ENCODE measurements at places on chromosomes 5 and 9.
A peak's percentile ranks its signal among the peaks of the same experiment; 100 is the strongest.

DNA sequence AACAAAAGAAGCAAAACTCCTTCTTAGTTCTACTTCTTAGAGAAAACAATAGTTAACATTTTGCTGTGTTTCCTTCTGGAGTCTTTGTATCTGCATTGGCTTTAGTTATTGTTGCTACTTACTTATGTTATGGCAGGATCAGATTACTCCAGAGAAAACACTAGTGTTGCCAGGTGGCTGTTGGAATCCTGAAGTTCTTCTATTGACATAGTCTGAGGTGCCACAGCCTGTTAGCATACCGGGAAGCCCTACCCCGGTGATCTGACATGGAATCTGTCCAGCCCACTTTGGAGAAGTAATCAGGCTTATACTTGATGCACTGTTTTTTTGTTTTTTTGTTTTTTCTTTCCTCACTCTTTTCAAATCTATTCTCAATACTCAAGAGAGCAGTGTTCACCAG, 68.5 kb upstream of the CEP78 start:
- DNase-seq = no peak

GRCh38 chr9:127537014-127537413, 75.1 kb upstream of the STXBP1 start:
- no peak for DNase-seq

DNA sequence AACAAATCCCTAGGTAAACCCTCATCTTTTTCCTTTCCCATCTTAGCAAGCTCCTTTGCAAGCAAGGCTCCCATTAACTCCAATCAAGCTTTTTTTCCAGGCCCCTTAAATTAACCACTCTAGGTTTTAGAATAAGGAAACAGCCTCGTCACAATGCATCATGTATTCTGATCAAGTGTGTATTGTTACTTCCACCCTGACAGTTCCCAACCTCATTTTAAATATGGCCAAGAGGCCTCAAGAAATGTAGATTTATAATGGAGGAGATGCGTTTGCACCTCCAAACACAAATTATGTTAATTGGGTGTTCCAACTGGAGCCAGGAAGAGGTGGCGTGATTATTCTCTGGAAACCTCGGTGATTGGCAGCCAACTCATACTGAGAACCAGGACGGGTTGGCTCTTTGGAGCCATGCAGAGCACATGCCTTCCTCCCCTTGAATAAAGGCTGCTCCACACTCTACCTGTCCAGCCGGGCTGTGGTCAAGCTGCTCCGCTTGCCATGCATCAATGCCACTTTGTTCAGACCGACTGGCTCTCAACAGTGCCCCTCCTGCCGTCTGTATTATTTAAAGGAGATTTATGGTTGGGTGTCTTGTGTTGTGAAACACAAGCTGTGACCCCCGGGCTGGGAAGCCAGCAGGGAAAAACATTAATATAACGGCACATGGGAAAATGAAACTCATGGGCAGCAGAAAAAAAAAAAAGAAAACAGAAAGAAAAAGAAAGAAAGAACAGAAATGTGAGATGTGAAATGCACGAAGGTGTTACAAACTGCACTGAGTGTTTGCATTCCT, 191.1 kb downstream of the EBF1 start:
- DNase-seq = no peak

DNA sequence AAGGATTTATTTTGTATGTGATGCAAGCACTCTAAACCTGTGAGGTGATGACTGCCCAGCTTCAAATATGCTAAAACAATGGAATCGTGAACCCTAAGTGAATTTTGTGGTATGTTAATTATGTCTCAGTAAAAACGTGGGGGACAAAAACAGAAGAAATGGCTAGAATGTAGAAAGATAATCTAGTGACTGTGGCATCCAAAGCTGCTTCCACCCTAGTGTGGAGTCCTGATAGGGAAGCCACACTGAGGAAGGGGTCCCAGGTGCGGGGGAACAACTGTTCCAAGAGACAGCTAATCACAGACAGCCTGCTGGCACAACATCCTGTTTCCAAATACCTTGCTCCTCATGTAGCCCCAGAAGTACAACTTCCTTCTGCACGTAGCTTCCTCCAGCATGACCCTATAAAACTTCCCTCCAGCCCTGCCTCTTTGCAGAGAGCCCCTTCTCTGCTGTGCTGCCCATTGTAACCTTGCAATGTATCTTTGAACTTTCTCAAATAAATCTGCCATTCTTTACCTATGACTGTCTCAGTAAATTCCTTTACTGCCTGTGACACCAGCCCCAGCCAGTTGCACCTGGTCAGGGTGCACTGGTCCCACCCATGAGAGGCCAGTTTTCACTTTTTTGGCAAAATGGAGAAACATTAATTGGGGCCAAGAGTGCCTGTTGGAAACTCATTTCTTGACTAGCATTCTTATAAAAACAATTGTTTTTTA, 4.9 kb downstream of the GMCL2 start:
- DNase-seq = no peak

DNA sequence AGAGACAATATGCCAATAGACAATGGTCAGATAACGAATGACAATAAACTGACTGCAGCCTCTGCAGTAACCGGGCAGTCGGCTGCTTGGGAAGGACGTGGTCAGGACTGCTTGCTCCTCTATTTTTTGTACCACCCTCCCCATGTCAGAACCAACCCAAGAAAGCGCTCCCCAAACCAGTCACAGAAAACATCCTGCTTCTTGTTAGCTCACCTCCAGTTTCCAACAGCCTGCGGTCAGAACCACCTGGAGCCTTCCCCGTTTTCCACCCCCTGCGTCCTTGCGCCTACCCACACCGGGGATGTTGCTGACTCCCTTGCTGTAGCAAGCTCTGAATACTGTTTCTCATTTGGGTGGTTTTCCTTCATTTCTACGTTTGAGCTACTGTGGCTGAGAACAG, 1.7 kb upstream of the MRNIP start:
- DNase-seq = no peak

DNA sequence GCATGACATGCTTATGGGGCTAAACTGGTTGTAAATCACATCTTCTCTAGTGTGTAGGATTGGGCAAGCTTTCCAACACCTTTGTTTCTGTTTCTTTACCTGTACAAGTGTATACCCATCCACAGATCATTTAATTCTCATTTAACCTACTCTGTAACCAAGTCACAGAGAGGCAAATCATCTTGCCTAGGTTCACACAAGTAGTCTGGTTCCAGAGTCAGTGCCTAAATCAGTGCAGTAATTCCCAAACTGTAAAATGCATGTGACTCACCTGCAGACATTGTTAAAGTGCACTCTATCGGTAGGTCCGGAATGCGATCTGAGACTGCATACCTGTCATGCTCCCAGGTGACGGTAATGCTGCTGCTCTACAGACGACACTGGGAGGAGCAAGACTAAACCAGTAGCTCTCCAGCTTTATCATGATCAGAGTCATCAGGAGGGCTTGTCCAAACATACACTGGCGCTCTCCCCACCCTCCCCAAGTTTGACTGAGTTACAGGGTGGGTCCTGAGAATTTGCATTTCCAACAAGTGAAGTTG, 107.9 kb upstream of the FREM1 start:
- no peak for DNase-seq

DNA sequence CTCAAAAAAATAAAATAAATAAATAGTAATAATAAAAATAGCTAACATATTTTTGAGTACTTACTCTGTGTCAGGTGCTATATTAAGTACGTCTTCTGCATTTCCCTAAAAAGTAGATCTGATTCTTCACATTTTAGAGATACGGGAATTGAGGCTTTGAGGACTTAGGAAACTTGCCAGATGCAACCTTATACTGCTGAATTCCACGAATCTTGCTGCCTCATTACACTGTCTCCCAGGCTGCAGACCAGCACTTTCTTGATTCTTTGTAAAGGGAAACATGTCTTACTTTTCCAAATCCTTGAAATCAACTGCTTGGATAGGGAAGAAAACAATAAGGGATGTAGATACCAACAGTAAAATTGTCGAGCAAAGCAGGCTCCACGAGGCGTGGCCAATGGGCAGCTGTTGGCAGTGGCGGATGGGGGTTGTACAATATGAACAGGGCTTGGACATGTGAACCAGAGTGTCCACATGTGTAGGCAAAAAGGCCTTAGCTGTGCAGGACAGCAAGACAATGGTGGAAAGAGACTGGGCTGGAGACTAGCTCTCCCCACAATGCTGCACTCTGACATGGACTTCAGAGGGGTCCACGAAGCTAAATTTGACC, 124.3 kb upstream of the RAI14 start:
- DNase-seq = no peak

GRCh38 chr9:76732341-76732958, 31.8 kb upstream of the PCA3 start:
- peak; percentile 35 for DNase-seq

GRCh38 chr5:152900332-152900731, 495.3 kb upstream of the NMUR2 start:
- no peak for DNase-seq

DNA sequence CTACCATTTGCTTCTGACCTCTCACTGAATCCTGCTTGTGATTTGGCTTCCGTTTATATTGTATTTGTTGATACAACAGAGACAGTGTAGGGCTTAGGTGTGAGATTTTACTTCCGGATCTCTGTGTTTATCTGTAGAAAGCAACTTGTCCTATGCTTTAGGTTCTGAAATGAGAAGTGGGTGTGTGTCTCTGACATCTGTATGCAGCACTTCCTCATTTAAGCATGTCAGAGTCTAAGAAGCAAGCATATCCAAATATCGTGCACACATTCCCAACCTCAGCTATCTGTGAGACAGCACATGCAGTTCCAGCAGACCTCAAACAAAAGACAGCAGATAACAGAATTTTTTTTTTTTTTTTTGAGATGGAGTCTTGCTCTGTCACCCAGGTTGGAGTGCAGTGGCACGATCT, 16.3 kb downstream of the KLF9 start:
- no peak for DNase-seq

GRCh38 chr9:70581955-70582350, 167.5 kb upstream of the KLF9 start:
- no peak for DNase-seq

- DNase-seq = no peak
Measured at GRCh38 chr5:33588654-33589372, 148.0 kb downstream of the TARS1 start.

- DNase-seq = no peak
Measured at GRCh38 chr5:131193106-131193505, 22.4 kb downstream of the LYRM7 start.

DNA sequence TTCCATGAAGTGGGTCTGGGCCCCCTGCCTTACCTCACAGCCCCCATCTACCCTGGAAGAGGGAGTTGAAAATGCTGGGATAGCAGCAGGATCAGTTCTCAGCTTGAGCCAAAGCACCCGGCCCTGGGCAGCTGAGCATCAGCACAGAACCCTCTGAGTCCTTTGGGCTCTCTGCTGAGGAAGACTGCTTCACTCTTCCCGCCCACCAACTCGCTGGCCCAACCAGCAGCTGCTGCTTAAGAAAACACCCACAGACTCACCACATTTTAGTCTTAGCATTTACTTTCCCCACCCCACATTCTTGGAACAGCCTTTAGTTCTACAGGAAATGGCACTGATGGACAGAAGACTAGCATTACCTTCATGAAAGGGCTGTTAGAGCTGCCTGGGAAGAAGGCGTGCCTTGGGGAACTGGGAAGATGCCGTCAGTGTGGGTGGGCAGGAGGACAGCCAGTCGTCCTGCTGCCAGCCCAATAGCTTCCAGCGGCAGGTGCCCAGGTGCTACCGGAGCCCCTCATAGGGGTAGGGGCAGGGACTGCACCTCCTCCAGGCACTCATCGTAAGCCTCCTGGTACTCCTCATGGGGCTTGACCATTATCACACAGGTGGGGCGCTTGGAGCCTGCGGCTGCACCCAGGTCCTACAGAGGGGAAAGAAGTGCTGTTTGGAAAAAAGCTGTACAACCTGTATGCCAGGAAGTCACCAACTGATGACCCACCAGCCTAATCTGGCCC, 4.3 kb downstream of the NHP2 start:
- DNase-seq = no peak

GRCh38 chr5:71631070-71631469, 43.9 kb downstream of the MCCC2 start:
- no peak for DNase-seq

DNA sequence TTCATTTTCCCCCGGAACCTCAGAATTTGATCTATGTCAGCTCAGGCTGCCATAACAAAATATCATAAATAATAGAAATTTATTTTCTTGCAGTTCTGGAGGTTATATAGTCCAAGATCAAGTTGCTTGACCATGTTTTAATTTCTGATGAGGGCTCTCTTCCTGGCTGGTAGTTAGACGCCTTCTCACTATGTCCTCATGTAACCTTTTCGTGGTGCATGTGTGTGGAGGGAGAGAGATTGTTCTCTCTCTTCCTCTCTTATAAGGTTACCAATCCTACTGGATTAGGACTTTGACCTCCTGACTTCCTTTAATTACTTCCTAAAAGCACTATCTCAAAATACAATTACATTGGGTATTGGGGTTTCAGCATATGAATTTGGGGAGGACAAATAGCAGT, 198.6 kb downstream of the SH3GL2 start:
- no peak for DNase-seq

DNA sequence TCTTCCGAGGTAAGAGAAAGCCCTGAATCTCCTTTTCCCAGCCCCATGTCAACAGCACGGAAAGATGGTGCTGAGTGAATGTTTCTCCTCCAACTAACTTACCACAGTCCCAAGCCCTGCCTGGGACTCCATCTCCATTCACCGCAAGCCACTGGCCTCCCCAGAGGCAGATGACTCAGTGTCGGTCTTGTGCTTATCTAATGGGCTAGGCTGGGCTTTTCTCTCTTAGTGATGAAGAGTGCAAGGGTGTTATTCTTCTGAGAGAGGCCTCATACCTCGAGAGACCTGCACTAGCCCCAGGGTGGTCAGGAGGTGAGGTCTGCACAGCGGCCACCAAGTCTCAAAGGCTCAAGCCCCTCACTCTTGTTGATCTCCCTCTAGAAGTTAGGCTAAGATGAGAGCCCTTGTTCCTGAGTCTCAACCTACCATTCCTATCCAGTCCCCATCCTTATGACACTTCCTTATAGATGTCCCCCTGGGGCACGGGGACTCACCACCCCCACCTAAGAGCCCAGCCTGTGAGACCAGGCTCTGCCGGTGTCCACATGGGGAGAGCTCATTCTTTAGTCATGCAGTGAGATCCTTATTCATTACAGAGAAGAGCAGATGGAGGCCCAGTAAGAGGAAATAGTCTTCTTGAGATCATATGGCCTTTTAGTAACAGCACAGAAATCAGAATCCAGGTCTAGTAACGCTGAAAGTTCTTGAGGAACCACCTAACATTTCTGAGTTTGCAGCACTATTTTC, 127.0 kb downstream of the SAXO1 start:
- no peak for DNase-seq

- no peak for DNase-seq
Measured at GRCh38 chr5:115319007-115319406, 22.6 kb upstream of the CCDC112 start.

DNA sequence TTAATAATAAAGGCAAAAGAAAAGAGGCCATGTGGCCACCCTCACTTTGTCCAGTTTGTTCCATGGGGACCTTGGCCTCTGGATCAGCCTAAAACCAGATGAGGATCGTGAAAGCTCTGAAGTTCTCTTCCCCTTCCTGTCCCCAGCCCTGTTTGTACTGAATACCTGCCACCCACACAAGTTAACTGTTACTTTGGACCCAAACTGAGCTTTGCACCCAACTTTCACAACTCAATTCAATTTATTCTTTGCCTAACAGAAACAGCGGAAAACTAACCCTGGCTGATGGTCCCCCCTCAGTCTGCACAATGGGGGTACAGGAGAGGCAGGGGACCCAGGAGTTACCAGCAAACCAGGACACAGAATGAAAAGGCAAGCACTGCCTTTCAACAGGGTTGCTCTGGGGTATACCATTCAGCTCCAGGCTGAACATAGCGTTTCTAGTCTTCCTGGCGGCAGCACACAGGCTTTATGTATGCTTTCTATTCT, 28.2 kb downstream of the ABCA1 start:
- DNase-seq = no peak
